ENCODE measurements at places on chromosomes 11 and 22.

DNA sequence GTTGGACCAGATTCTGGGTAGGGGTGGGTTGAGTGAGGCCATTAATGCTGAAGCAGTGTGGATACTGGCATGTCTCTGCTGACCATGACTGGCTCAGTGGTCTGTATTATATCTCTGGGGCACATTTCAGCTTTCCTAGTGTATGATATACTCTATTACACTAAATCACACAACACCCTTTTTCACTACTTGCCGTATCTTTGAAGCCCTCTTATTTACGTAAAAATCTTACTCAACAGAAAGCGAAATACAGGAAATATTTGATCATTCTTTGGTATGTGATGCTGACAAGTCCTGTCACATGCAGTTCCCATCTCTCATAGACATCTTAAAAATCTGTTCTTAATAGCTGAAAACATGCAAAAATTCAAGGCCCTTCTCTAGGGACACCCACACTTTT, 40.3 kb downstream of the OR5B17 start:
- no peak for DNase-seq

GRCh38 chr11:75469785-75470405, 36.9 kb upstream of the KLHL35 start:
- no peak for DNase-seq

DNA sequence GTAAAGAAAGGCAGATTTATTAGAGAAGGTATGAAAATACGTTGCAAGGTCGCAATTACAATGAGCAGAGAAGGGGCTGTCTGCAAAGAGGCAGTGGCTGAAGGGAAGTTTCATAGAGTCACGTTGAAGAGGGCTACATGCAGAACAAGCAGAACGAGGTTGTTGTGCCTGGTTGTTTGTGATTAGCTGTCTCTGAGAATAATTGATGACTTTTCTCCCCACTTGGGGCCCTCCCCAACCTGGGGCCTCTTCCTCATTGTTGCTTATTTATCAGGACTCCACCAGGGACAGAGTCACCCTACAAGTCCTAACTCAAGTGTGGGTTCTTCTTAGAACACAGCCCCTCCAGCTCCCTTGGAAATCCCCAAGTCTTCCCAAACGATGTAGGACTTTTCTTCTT, 29.1 kb downstream of the CSF2RB start:
- DNase-seq: no peak

DNA sequence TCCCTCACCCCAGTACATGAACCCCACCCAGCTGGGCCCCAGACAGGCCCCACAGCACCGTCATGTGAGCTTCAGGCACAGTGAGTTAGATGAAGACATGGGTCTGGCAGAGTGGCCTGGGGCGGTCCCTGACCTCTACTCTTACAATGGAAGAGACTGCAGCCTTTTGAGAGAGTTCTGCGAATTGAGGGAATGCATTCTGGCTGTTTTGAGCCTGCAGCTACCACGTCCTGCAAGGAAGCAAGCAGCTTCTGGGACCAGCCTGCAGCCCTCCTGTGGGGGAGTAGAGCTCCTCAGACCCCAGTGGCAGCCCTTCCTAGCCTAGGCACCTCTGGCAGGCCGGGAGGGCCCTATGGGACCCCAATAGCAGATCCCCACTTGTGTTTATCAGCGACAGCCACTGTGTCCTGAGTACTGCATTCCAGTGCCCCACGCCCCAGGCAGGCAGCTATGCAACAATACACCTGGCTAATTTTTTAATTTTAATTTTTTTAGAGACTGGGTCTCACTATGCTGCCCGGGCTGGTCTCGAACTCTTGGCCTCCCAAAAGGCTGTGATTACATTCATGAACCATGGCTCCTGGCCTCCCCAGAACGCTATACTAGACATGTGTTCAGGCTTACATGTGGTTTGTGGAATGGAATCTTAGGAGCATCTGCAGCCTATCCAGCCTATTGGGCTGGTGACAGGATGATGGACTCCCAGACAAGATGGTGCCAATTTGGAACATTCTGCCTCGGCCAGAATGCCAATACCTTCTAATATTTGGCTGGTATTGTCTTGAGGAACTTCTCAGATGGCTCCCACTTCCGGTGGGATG, 717 bp upstream of the SLC7A4 start:
- DNase-seq: no peak

GRCh38 chr11:15505155-15505554, 390.4 kb downstream of the INSC start:
- DNase-seq: no peak

- DNase-seq: no peak
Observed at GRCh38 chr11:116384876-116385275, 387.9 kb downstream of the BUD13 start.

Measured in NCI-H2029 treated with DMSO at 0.1 percent for 48 hours (cell line).